ENCODE measurements at places on chromosomes 3 and 15.

- DNase-seq: no peak
Observed at GRCh38 chr3:67791620-67792019, 137.2 kb upstream of the SUCLG2 start.

GRCh38 chr3:188687389-188687788 is 484.4 kb upstream of the TPRG1 start:
- no peak for DNase-seq

DNA sequence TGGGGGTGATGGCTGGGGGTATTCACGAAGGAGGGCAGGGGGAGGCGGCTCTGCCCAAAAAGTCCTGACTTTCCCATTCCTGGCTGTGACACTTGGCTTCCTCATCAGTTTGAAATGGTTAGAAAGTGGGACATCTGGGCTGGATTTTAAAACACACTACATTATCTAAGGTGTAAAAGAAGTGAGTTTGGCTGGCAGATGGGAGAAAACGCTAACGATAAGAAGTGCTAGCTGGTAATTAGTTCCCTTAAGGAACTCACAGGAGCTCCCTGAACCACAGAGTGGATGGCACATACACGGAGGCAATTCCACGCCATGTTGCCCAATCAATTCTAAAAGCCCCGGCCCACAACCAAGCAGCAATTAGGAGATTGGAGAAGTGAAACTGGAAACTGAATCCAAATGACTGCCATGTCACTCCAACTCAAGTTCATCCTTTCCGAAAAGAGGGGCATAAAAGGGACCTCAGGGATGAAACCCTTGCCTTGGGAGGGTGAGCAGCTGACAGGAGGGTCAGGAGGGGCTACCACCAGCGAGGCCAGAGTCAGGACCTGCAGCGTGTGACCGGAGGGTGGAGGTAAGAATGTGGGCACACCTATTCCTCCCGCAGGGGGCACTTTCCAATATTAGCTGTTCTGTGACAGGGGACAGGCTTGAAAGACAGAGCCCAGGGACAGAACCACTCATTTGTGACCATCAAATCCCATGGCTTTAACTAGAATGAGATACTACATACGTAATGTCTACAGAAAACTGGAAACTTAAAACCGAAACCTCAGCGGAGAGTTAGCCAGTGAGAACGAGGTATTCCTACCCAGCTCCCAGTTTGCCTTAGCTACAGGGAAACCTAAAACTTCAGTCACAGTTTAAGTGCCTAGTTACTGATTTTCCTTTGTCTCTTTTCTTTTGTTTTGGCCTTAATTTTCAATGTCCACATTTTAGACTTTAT is 95.3 kb upstream of the OXTR start:
- DNase-seq: no peak

GRCh38 chr3:54801977-54802376 is 125.9 kb downstream of the LRTM1 start:
- no peak for DNase-seq

DNA sequence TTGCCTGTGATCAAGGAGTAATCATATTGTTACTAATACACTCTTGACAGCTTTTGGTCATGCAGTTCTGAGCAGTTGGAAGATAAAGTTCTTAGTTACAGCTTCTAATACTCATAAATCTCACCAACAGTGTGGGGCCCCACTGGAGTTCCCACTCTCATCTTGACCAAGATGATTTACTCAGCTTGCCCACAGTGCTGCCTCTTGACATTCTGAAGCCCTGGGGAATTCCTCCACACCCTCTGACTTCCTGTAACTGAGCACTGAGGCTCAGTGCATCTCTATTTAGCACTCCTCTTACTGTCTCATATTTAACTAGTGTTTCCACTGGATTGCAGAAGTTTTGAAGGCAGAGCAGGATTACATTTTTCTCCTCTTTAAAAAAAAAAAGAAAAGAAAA is 1.9 kb upstream of the ARL6IP5 start:
- DNase-seq: no peak

GRCh38 chr3:37897763-37898162 is 36.1 kb downstream of the CTDSPL start:
- DNase-seq: no peak

DNA sequence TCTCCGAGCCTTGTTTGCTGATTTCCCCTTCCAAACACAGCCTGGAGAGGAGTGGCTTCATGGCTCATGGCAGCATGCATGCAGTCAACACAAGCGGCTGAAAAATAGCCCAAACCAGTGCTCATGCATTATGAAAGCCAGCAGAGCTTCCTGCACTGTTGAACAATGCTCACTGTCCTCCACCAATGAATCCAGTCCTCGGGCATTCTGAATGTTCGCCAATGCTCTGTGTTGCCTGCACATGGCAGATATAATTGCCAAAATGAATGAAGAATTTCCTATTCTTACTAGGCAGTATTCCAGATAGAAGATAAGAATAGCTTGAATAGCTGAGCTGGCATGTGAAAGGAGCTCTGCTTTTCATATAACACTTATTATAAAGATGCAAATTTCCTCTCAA is 252.7 kb downstream of the ROBO1 start:
- DNase-seq: no peak
